MM.1S (cell line): ENCODE measurements at places on chromosomes 7 and 10.

DNA sequence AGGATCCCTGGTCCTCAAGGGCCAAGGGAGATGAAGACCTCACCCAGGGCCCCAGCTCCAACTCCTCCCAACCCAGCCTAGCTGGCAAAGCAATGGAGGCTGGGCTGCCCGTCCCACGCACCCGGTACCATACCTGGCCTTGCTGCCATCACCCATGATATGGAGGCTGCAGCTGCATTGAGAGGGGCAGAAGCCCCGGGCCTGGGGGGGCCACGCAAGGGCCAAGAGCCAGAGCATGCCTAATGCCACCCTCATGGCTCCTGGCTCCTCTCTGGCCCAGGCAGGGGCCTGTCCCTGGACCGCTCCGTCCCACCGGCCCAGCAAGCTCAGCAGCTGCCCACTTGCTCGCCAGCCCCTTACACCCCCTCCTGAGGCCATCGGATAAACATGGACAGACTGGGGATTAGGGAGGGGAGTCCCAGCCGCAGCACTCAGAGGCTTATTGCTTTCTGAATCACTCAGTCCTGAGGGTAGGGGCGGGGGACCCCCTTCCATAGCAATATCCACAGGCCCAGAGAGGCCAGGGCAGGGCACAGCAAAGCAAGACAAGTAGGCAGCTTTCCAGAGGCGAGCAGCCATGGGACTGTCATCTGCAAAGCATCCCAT, at the start of gene LRIT1:
TSS of gene LRIT1 (minus strand) at position 362 of the 606 bp plus-strand sequence. CDS start at position 255, 107 bp downstream.
- no peak for DNase-seq

DNA sequence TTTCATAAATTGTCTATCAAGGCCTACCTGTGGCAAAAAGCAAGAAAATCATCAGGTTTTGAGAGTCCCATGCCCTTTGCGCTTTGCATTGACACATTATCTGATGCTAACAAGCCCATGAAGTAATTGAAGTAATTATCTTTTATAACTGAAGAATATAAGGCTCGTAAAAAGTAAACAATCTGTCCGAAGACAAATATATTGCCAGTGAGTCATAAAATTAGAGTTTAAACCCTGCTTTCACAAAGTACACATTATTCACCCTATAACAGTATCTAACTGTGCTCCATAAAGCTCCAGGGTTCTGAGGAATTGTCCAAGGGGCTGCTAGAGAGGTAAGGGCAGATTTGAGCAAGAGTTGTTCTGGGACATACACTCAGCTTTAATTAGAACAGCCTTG, 102.3 kb upstream of the PPP1R3A start:
- DNase-seq: no peak

DNA sequence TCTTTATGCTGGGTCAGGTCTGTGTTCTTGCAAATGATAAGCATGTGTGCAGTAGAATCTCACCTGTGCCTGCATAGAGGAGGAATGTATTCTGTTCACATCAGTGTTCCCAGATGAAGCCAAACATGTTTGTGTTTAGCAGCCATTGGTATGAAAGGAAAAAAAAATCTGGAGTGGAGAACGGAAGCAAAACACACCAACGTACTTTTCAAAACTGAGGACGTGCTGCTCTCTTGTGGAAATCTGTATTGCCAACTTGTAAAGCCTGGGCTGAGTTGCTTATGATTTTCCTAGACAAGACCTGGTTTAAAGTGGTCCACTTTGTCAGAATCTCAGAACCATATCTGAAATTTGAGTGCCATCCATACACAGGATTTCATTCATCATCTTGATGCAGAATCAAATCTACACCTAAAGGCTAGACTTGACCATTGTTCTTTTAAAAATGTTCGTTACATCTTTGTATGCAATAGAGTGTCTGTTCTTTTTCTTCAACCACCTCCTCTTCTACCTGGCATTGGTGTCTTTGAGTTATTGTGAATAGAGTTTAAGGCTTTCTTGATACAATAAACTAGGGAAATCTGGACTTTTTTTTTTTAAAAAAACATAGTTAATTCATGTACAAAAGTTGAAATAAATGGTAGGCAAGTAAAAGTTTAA, 367.7 kb downstream of the PHF14 start:
- DNase-seq: no peak

DNA sequence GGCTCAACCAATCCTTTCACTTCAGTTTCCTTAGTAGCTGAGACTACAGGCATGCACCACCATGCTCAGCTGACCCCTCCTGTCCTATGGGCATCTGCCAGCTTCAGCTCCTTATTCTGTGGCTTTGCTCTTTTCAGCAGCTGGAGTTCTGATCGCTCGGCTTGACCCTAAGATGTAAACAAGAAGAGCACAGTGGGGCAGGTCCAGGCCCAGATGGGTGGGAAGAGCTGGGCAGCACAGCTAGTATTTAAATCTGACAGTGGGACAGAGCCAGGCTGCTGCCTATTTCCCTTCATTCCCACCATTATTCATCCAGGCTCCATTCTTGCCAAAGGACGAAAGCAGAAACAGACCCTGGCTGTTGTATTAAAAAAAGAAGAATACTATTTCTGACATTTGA, 494.9 kb upstream of the PODXL start:
- no peak for DNase-seq

- no peak for DNase-seq
Observed at GRCh38 chr10:11286261-11286852, 268.7 kb downstream of the CELF2 start.

DNA sequence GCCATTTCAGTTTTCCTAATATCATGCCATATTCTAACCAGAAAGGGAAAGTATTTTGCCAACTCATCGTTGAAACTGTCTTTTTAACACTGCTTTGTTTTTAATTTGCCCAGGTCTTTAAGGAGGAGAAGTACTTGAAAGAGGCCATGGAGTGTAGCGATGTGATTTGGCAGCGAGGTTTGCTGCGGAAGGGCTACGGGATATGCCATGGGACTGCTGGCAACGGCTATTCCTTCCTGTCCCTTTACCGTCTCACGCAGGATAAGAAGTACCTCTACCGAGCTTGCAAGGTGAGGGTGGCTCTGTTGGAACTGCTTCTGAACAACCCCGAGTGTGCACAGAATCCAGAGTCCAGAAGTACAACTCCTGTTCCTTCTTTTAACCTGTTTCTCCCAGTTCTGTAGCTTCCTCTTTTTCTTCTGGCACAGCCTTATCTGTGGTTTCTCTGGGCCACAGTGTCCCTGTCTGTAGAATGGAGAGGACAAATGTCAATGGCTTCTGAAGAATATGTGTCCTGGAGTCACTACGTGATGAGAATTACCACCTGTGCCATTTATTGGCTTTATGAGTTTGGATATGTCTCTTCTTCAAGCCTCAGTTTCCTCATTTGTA, 60.1 kb downstream of the LANCL2 start:
- no peak for DNase-seq

GRCh38 chr10:46075869-46076268, 29.8 kb upstream of the MSMB start:
- no peak for DNase-seq
